ENCODE measurements at places on chromosomes 16 and 17. TPM values are rescaled to one million over a fixed set of nuclear protein-coding genes. Genes with fewer than 3 reads are reported as not detected.

GRCh38 chr16:70597135-70597835 is 49.1 kb upstream of the IL34 start:
- DNase-seq, result no peak

GRCh38 chr17:21296097-21297025 is 11.8 kb downstream of the MAP2K3 start:
- DNase-seq, result no peak

- no peak for DNase-seq
These were observed 8.0 kb downstream of the TEN1 start for GRCh38 chr17:75987041-75987440.

DNA sequence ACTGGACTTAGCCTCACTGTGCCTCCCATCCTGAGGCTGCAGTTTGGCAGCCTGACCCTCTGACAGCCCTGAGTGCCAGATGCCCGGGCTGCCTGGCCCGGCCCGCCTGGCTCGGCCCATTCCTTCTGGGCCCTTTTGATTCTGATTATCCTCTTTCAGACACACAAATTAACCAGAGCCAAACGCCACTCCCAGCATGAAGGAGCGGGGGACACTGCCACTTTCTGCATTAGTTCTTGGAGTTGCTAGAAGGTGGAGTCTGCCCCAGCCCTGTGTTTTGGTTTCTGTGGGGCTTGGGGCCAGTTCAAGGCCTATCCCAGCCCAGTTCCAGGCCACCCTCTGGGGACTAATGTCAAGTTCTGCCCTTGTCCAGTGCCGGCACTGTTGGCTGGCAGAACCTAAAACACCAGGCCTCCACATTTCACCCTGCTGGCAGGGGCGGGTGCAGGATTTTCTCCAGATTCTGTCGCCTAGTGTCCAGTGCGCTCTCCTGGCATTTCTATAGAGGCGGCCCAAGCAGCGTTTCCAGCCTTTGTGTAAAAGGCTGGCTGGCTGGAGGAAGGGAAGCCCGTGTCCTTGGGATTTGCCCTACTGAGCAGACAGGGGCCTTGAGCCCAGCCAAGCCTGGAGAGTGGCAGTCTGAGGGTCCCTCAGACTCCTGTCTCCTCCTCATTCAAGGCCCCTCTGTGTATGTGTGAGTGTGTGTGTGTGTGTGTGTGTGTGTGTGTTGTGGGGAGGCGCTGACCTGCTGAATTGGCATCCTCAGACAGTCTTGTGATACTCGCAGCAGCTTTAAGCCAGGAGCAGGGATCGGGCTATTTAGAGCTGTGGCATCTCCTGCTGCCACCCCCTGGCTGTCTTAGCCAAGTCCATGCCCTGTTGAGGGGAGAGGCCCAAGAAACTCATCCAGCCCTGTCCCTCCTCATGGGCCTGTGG is 21.4 kb downstream of the PLCD3 start:
- no peak for DNase-seq

GPR142 gene
- not detected for total RNA-seq

GGT6 gene
- not detected for total RNA-seq

- DNase-seq, result no peak
These were observed 928 bp downstream of the HBA1 start for GRCh38 chr16:177394-177822.

CASKIN2 gene
- 9.2 TPM for total RNA-seq

GRCh38 chr17:3695723-3696411 is at the start of gene P2RX5:
Gene P2RX5, minus strand, starts transcription at chr17:3696155. Its CDS starts 150 bp downstream, at chr17:3696005.
- no peak for DNase-seq

KRTAP29-1 gene
- total RNA-seq, result not detected

GRCh38 chr16:83550183-83550569 is 257.6 kb upstream of the HSBP1 start:
- DNase-seq, result no peak

DNA sequence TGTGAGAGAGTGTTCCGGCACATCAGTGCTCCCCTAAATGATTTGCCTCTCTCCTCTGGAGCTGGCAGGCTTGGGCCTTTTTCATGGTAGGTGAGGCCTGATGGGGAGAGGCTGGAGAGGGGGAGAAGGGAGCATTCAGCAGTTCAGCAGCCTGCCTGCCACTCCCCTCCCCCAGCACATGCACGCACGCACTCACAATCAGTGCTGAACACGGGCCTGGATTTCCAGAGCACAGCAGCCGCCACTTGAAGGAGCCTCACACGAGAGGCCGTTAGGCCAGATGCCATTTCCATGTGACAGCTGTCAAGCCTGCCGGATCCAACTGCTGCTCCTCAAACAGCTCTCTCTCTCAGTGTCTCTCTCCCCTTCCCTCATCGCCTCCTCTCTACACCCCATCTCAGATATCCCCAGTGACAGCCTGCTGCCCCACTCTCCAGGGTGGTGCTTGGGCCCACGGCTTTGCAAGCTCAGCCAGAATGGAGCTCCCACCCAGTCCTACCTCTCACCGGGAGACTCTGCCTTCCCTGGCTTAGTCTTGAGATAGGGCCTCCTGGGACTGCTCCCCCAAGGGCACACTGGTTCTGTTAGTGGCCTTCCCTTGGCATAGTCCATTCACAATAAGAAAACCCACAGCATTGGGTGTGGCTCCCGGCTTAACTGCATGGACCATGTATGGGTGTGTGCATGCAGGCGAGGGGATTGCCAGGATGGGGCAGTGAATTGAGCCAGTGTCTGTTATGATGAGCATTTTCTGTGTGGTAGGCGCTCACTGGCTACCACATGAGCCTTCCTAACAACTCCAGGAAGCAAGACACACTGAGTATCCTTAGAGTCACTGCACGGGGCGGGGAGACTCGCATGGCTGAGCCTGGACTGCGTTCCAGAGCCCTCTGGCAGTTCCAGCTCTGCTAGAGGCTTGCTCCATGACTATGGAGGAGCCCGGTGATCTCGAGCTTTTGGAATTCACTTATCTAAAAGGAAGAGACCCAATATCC is 226.2 kb downstream of the CCDC182 start:
- no peak for DNase-seq

DNA sequence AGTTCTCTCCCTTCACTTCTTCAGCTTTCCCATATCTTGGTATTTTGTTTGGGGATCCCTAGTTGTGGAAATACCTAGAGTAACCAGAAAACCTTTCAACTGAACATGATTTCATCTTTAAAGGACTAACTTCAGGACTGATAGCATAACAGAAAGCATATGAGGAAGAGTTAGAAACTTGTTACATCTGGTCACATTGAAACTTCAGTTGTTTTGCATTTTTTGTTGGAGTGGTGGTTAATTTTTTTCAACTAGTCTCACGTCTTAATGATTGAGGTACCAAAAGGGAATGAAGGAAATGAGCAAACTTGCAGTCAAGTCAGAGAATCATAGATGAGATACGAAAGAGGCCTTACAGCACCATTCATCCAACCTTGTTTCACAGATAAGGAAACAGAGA is 49.6 kb downstream of the TANGO6 start:
- DNase-seq, result no peak

GRCh38 chr16:55082591-55082976 is 151.9 kb downstream of the IRX5 start:
- no peak for DNase-seq
